ENCODE measurements at places on chromosomes 6 and 20. TPM values are rescaled to one million over a fixed set of nuclear protein-coding genes. Genes with fewer than 3 reads are reported as not detected.

DHX16 gene
- 29.8 TPM for total RNA-seq

NELFE gene
- 79.4 TPM for total RNA-seq

LGSN gene
- 2.0 TPM for total RNA-seq

ZBTB46 gene
- 0.75 TPM for total RNA-seq

HLA-DOB gene
- total RNA-seq = 0.13 TPM

RIPPLY2 gene
- 0.32 TPM for total RNA-seq

OPRM1 gene
- total RNA-seq = not detected

SFTA2 gene
- total RNA-seq = not detected

BPI gene
- not detected for total RNA-seq

CRYBG1 gene
- total RNA-seq = 0.56 TPM

MYLK2 gene
- total RNA-seq = 0.65 TPM

SLC22A16 gene
- total RNA-seq = not detected

ADGB gene
- not detected for total RNA-seq

GLP1R gene
- not detected for total RNA-seq

SGK2 gene
- total RNA-seq = 7.2 TPM

ZNF76 gene
- 10.1 TPM for total RNA-seq

RBBP8NL gene
- total RNA-seq = 1.3 TPM

ZFP64 gene
- 18.8 TPM for total RNA-seq

HFE gene
- 13.7 TPM for total RNA-seq

NRN1 gene
- 0.59 TPM for total RNA-seq

LAMA5 gene
- total RNA-seq = 400 TPM

SYTL3 gene
- total RNA-seq = 1.9 TPM
